Stimulated activated CD4-positive, alpha-beta T cell treated with anti-CD3 and anti-CD28 coated beads, Interleukin-15, amount 100 ng/mL, for 1 hour (primary cell): ENCODE measurements at places on chromosomes 12 and 14.

DNA sequence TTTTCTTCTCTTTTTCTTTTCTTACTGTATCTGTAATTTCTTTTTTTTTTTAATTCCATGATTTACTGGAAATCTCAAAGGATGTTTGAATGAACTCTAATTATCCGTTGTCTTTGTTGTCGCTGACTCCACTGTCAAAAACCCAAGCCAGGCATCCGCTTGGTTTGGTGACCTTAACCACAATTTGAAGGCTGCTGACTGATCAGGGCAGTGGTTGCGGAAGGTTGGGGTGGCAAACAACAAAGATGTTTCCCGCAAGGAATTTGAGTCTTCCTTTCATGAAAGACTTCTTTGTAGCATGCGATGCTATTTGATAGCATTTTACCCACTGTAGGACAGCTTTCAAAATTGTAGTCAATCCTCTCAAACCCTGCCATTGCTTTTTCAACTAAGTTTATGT lies 1013.8 kb downstream of the DIO2 start:
- no peak for DNase-seq

DNA sequence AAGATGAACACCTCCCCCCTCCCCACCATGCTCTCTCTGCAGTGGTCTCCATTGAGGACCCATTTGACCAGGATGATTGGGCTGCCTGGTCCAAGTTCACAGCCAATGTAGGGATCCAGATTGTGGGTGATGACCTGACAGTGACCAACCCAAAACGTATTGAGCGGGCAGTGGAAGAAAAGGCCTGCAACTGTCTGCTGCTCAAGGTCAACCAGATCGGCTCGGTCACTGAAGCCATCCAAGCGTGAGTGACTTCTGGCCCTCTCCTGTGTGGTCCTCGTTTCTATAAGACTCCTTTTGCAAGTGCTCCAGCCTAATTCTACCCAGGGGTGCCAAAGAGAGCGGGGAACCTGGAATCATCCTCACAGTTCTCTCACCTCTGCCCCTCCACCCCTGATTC lies 6.2 kb upstream of the ATN1 start:
- no peak for DNase-seq

GRCh38 chr14:77066578-77067172 lies 31.4 kb upstream of the CIPC start:
- no peak for DNase-seq

DNA sequence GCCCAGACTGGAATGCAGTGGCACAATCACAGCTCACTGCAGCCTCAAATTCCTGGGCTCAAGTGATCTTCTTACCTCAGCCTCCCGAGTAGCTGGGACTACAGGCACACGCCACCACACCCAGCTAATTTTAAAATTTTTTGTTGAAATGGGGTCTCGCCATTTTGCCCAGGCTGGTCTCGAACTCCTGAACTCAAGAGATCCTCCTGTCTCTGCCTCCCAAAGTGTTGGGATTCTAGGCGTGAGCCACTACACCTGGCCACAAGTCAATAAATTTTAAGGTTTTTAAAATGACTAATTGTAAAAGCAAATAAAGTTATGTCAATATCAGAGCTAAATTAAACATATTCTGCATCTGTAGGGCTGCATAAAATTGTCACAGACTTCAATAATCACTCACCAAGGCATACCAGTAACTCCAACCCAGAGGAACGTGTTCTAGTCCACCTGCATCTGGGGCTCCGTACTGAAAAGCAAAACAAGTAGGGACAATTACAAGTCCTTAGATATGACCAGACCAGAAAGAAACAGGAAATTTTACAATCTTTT lies 13.9 kb downstream of the GNS start:
- no peak for DNase-seq

DNA sequence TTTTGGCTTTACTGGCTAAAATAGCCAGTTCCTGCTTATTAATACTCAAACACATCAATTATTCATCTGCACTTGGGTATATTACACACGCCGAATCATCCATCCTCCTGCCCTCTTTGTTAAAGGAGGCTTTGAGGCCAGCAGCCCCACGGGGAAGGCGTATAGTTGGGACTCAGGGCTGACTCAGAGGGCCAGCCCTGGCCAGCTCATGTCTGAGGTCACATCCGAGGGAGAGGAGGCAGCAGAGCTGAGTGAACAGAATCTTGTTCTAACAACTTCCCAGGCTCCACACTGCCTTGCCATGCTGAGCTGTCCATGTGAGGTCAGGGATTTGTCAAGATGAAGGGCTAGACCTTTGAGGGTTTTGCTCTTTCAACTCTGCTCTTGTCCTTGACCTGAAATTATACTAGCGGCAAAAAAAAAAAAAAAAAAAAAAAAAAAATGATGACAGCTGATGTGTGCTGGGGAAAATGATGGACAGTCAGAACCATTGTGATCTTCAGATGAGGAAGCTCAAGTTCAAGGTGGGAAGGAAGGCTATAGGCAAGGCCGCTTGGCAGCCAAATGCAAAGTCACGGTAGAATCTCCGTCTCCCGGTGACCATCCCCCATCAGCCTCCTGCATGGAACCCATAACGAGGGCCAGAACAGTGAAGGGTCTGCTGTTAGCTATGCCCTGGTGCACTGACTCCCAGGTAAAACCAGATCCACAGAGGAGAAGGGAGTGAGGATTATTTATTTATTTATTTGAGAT lies 12.5 kb upstream of the MARK3 start:
- DNase-seq = no peak

GRCh38 chr12:83971781-83972180 lies 940.8 kb downstream of the SLC6A15 start:
- no peak for DNase-seq

DNA sequence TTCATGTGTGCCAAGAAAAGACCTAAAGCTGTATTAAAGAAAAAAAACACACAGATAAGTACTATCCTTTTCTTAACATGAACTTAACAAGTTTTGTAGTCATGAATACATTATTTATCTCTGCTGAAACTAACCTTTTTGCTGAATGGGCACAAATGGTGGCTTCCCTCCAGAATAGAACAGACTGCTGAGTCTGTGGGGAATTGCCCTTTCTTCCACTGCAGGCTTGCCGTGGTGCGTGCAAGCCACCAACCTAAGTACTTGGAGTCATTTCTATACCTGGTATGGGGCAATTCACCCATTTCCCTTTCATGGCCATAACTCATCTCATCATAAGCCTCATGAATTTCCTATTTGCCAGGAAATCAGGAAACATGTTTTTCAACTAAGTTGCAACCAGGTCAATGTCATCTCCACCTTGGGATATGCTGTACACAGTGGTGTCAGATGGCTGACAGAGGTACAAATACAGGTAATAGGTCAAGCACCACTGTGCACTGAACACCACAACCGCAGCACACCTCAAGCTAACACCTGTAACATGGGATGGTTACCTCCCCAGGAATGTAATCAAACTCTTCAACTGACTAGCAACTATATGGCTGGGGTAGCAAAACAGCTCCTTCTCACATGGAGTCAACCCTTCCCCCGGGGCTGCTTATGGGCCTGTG lies 49.9 kb downstream of the CATSPERB start:
- no peak for DNase-seq

- DNase-seq = no peak
Measured at GRCh38 chr12:9625019-9625418, 17.3 kb upstream of the KLRB1 start.

DNA sequence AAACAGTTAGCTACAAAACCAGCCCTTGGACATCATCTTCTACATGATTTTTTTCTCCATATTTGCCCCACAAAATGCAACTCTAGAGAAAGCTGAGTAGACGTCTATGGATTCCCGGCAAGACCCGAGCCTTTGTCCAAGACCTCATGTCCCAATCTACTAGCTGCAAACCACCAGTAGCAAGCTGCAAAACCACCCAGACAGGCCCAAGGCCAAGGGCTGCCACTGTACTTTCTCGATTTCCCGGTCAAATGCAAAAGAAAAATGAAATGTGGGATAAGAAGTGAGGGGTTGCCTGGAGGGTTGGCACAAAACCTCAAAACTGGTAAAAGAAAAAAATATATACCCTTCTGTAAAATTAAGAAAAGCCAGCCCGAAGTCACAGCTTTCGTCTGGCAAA lies 2.9 kb upstream of the SIX6 start:
- DNase-seq = no peak

DNA sequence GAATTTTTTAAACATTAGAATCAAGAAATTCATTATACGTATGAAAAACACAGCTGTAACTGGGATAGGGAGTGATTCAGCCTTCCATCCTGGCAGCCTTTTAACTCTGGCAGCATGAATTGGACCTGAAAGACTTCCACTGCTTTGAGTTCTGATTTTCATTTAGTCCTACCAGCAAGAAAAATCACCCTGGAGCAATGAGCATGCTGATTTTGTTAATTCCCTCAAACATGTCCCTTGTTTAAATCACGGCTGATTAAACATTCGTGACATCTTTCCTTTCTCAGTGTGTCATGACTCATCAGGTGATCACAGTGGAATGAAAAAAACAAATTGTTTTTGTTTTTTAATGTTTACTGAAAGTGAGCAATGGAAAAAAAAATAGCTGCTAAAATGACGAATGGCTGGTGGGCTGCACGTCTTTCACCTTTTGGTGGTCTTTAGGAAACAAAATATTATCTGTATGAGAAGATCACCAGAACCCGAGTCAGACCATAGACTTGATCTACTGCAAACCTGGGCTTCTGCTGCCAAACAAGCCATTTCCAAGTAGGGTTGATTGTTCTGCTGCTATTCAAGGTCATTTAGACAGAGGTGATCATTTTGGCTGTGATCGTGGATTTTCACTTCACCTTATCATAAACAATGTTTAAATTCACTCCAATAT lies 67.0 kb upstream of the CAND1 start:
- no peak for DNase-seq

DNA sequence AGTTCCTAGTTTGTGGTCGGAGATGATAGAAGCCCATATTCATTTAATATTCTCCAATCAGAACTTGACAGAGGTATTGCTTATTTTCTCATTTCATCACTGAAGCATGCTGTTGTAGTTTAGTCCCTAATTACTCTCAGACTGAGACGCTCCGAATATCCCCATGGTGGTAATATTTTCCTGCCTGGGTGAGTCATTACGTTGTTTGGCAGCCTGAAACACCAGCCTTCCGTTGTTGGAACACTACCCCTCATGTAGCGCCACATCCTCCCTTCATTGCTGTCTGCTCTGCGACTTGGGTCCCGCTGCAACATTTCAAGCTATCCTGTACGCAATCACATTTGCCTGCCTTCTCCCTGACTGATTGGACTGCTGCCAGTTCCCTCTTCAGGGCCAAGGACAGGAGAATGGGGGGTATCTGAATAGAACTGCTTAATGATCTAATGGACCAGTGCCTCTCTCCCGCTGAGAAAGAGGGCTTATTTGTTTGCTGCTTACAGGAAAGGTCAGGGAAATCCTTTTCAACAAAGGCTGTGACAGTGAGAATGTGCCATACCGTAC lies 369.1 kb downstream of the NPAS3 start:
- no peak for DNase-seq

DNA sequence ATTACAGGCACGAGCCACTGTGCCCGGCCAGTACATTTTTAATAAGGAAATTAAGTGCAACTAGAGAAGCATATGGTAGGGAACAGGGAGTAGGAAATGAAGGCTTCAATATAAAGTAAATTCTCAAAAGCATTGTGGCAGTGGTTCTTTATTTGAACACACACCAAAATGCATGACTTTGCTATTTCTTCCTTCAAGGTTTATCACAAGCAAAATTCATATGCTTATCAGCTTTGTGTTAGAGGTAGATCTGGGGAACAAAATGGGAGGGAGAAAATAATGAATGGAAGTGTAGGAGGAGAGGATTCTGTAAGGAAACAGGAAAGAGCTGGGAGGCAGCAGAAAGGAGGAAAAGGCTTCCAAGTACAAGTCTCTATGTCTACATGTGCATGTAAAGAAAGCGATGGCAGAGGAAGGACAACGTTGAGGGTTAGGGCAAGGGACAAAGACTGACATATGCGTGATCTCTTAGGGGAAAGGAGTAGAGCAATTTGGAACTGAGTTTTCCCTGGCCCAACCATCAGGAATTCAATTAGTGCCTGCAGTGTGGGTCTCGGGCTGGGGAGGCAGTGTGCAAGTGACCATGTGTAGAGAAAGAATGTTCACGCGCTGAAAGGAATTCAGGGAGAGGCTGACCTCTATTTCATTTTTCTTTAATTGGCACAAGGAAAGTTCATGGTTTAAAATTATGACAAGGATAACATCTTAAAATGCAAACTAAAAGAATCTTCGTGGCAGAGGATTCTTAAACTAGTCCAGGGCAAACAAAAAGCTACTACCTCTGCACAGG lies 22.9 kb upstream of the RASSF8 start:
- DNase-seq = no peak

DNA sequence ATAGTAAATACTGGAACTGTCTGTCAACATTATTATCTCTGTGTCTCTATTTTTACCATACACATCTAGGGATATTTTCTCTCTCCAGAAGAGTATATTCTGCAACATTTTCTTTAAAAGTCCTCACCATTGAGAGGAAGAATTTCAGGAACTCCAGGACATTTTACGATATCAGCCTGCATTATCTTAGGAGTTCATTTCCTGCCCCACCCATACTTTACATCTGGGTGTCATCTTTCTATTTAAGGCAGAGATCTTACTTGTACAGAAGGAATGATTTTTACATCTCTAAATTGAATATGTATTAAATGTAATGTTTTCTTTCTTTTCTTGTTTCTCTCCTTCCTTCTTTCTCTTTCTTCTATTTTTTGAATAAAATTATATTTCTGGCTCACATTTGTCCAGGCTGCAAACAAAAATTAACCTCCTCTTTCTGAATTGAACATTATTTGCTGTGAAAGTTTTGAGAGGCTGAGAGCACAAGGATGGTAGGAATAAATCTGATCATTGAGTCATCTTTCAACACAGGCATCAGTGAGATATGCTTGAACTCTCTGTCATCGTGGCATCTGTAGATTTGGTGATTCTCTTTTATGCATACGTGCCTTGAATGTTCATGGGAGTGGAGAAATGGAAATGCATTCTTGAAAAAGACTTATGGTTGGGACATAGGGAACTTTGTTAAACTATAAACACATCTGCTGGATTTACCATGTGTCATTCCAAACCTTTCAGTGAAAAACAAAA lies 753.6 kb downstream of the SLC16A7 start:
- no peak for DNase-seq

- DNase-seq = no peak
Measured at GRCh38 chr12:32146074-32146873, 39.6 kb downstream of the BICD1 start.

GRCh38 chr12:28844718-28845117 lies 304.4 kb upstream of the FAR2 start:
- DNase-seq = no peak

GRCh38 chr14:53517270-53517960 lies 364.3 kb upstream of the DDHD1 start:
- DNase-seq = no peak

- DNase-seq = no peak
Measured at GRCh38 chr12:77324763-77325468, 259.5 kb upstream of the E2F7 start.

DNA sequence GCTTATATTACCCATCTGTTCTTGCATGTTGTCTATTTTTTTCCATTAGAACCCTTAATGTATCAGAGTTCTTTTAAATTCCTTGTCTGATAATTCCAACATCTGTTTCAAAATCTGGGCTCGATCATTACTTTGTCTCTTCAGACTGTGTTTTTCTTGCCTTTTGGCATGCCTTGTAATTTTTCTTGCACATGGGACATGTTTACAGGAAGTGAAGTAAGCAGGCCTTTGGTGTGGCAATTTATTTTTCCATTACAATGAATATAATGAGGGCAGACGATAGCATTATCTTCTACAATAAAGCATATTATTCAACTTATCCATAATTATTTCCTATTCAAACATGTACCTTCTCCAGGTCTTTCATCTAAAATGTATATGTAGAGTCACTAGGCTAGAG lies 48.3 kb downstream of the STXBP6 start:
- no peak for DNase-seq

GRCh38 chr14:101762530-101763101 lies 1.1 kb downstream of the PPP2R5C start:
- no peak for DNase-seq

GRCh38 chr14:37592482-37593408 lies 2.3 kb downstream of the FOXA1 start:
- DNase-seq = no peak
